AG09319 (cell line): ENCODE measurements at places on chromosomes 4 and X.

- DNase-seq, result no peak
These were observed 11.3 kb downstream of the RGS12 start for GRCh38 chr4:3303923-3304710.

GRCh38 chrX:3362956-3363355, 16.5 kb upstream of the MXRA5 start:
- no peak for DNase-seq

GRCh38 chrX:123884809-123885408, 25.1 kb downstream of the XIAP start:
- no peak for DNase-seq

DNA sequence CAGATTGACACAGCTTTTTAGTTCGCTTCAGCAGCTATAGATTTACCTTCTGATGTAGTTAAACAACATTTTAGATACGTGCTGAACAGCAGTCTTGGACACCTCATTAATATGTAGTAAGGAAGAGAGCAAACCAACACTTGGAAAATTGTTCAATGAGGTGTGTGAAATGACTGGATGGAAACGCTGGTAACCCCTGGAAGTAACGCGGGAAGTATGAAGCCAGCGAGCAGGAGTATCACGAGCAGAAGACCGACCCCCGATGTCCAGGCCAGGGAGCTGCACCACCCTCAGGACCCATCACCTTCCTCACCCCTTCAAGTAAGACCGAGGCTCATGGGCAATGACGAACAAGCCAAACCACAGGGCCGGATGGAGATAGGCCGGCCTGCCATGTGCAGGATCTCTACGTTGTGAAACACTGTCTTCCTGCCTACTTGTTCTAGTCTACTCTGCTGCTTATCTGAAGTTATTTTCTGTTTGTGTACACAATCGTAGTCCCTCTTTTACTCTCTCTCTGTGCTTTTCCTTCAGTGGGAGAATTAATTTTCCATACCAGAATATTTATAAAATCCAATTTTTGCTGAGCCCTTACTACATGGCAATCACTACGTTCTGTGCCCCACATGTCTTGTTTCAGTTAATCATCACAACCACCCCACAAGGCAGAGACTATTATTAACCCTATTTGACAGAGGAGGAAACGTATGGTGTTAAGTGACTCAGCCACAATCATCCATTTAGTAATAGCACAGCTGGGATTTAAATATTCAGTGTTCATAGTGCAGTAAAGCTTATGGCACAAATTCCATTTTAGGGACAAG, 221.7 kb downstream of the APBB2 start:
- no peak for DNase-seq

GRCh38 chr4:138035781-138036258, 206.3 kb downstream of the SLC7A11 start:
- no peak for DNase-seq

DNA sequence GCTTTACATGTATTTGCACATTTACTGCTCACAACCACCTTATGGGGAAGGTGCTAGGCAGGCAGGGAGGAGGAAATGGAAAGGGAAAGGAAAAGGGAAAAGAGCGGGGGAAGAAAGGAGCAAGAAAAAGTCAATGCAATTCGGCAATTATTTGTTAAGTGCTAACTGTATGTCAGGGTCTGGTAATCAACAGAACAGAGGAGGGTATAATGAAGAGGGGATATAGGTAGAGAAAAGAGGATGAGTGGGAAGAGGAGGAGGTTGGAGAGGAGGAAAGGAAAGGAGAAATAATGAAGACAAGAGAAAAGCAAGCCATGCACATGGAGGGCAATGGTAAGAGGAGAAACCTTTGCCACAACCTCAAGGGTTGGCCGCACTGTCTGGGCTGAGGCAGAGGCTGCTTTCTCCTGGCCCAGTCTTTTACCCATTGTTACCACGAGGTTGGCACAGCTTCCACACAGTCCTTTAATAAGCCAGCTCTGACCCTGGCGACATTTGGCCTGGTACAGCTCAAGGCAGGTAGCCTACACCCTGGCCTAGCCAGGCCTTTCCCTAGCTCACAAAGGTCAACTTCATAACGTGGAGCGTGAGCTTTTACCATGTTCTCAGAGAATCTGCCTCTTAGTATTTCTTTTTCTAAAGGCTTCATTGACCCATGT, 836 bp downstream of the BTK start:
- DNase-seq, result no peak

- no peak for DNase-seq
These were observed 54.6 kb upstream of the GPR78 start for GRCh38 chr4:8525383-8526120.

DNA sequence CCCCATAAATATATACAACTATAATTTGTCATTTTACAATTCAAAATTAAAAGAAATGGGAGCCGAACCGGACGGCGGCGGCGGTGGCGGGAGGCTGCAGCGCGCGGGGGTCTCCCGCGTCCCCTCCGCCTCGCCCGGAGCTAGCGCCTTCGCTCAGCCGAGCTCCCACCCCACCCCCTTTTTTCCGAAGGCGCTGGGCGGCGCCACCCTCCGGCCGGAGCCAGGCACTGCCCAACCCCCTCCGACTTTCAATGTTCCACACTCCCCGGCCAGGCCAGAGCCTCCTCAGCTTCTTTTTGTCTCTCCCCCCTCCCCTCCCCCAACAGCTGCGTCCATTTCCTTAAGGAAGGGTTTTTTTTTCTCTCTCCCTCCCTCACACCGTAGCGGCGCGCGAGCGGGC, 214.1 kb upstream of the GEMIN8 start:
- no peak for DNase-seq

DNA sequence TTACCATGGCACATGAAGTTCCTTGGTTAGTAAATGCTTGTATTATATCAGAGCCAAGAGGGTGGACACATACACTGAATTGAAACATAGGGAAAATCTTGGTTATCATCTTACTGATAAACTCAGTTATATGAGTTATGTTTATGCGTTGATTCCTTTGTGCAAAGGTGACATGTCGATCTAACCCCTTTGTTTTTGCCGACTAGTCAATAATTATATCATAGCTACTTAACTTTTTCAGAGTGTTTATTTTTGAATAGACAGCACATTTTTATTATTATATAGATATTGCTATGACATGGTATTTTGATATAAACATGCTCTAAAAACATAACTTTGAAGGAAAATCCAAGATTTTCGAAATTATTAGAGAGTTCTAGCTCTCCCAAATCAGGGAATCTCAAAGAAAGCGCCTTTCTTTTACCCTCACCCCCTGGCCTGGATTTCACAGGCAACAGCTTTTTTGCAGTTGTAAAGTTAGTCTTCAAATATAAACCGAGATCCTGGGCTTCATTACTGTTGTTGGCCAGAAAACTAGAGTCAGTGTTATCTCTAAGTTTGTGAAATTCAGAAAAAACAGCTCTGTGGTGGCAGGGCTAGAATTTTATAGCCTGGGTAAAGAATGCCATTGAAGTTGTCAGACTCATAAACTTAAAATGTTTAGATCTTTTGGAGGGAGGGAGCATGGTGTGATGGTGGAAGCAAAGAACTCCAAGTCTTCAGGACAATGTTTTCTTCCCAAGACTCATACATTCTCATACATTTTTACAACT, 45.8 kb upstream of the PITX2 start:
- no peak for DNase-seq
